ENCODE measurements at places on chromosomes 13 and 19.

- no peak for DNase-seq
Measured at GRCh38 chr13:95676105-95676761, 706 bp upstream of the DNAJC3 start.

DNA sequence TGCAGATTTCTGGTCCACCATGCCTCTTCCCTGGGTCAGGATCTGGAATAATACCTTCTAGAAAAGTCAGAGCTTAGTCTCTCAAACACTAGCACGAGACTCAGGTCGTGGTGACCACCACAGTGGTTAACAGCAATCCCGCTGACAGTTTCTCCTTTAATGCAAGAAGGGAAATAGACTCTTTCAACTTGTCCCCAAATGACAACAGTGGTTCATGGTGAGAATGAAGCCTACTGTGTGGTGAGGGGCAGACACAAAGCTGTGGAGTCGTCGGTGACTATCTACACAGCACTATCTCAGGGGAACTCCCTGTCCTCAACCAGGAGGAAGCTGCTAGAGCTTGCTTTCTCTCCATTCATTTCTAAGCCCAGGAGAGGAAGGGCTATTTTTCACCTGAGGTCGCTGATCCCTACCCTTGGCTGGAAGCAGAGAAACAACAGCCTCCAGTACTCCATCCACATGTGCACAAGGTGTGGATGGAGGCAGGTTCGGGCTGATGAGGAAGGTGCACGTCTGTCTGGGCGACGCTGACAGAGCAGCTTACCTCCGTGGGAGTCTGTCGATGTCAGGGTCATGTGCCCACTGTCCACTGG lies 72.4 kb downstream of the STK24 start:
- DNase-seq: no peak

DNA sequence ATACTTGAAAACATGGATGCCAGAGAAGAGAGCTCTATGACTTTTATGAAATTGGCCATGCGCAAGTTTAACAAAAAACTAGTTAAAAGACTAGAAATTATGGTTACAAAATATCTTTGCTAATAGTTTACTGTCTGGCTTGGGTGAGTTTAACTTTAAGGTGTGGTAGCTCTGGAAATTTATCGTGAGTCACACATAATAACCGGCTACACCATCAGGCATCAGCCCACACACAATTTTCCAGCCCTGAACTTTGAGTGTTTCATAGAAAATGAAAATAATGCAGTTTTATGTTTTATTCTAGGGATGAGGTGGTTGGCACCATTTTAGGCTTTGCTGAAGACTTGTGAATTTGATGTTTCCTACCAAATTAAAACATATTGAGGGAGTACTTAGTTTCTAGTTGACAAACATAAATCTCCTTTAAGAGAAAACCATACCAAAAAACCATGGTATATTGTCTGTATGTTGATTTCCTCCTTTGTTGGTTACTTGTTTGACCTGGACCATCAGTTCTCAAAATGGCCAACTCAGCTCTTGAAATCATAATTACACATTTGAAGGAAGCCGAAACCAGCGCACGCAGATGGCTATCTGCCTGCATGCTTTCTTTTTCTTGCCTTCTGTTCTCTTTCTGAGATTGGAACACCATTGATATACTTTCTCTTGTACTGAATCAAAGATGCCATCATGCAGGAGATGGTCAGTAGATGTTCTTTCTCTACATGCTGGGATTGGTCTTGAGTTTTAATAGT lies 125.1 kb downstream of the AKAP11 start:
- no peak for DNase-seq

GRCh38 chr13:51726446-51727193 lies 77.3 kb downstream of the DHRS12 start:
- DNase-seq: no peak

- no peak for DNase-seq
Measured at GRCh38 chr13:111066544-111066943, 48.6 kb upstream of the ARHGEF7 start.

GRCh38 chr19:44816301-44816700 lies 7.4 kb downstream of the BCAM start:
- no peak for DNase-seq

Data from stimulated activated CD4-positive, alpha-beta T cell treated with anti-CD3 and anti-CD28 coated beads, Interleukin-1b, Interleukin-23, amount 100 ng/mL, for 4 hours (primary cell).